Fibroblast of skin of right quadriceps (primary cell): ENCODE measurements at places on chromosomes 16 and 17.

GRCh38 chr17:36892112-36892838 lies 45.0 kb upstream of the LHX1 start:
- DNase-seq = no peak

DNA sequence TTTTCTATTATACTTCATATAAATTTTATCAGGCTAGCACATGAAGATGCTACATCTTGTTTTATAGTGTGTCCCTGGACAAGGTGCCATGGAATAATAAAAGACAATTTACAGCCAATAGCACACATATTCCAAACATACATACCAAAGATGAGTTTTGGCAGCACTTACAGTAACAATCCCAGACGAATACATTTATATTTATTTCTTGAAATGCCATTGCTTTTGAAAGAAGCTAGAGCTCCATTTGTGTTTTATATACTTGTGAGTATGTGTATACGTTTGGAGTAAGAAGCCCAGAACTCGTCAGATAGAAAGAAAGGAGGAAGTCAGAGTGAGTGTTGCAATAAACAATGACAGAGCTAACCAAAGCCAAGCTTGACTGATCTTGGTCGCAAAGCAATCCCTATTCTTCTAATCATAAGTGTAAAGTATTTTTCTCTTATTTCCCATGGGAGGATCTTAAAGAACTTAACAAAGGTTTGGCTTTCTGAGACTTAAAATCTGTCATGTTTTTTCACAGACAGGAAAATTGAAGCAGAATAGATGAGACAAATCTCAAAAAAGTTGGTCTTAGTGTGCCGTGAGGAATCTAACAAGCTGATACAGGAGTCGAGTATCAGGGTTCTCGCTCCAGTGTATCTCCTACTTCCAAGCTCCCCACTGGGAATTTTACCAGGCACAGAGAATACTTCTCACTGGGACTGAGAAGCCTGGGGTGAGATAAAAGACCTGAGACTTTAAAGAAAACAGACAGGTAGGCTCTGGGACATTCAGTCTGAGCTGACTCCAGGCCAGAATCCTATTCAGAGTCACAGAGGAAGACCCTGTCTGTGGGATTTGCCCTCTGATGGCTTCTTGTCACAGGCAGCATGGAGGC lies 175.4 kb downstream of the AATF start:
- no peak for DNase-seq

- DNase-seq = no peak
Measured at GRCh38 chr17:80849119-80849518, 142.5 kb upstream of the CHMP6 start.

- no peak for DNase-seq
Measured at GRCh38 chr17:83181991-83182619, 102.7 kb downstream of the METRNL start.

DNA sequence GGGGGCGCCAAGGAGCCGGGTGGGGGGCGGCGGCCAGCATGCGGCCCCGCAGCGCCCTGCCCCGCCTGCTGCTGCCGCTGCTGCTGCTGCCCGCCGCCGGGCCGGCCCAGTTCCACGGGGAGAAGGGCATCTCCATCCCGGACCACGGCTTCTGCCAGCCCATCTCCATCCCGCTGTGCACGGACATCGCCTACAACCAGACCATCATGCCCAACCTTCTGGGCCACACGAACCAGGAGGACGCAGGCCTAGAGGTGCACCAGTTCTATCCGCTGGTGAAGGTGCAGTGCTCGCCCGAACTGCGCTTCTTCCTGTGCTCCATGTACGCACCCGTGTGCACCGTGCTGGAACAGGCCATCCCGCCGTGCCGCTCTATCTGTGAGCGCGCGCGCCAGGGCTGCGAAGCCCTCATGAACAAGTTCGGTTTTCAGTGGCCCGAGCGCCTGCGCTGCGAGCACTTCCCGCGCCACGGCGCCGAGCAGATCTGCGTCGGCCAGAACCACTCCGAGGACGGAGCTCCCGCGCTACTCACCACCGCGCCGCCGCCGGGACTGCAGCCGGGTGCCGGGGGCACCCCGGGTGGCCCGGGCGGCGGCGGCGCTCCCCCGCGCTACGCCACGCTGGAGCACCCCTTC lies 484 bp downstream of the FZD2 start:
- peak; percentile 65 for DNase-seq

GRCh38 chr17:68718465-68718864 lies 117.3 kb upstream of the FAM20A start:
- DNase-seq = no peak

GRCh38 chr16:57500578-57501111 lies 14.4 kb upstream of the DOK4 start:
- no peak for DNase-seq

GRCh38 chr16:53865494-53865863 lies 161.5 kb downstream of the FTO start:
- peak; percentile 23 for DNase-seq

DNA sequence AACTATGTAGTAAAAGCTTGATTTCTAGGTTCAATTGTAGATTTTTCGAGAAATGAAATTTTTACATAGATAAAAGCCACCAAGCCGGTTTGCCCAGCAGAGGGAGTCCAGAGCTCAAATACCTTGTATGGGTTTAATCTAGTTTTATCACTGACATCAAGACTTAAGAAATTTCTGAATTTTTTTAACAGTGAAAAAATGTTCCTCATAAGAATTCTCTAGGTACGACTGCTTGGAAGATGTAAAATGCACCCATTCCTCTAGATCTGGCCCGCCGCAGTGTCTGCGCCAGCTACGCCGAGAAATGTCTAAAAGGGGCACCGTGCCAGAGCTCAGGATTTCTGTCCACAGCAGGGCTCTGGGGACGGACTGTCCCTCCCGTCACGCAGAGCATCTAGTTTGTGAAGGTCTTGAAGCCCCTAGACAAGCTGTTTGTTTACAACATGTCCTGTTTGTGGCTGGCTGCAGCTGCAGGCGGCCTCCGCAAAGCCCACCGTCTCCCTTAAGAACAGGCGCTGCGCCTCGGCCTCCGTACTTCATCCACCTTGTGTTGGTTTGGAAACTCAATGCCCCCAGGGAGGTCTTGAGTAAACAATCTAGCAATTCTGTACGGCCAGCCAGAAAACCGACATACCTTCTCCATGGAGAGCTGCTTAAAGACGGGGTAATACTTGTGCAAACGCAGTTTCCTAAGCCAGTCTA lies 24.8 kb downstream of the MAP1LC3B start:
- DNase-seq = peak; percentile 58

DNA sequence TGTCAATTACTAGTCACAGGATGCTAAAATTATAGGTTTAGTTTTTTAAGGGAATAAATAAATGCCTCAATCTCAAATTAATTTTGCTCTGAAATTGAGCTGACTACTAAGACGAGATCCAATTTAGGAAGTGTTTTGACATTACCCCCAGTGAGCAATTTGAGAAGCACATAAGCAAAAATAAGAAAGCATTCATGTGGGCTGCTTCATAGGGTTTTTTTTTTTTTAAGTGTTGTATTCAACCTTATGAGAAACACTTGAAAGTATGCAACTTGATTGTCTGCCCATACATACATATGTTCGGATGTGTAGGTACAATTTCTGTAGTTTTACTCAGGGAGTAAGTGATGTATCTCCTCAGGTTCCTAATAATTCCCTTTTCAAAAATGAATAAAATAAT lies 77.6 kb downstream of the PRKCA start:
- DNase-seq = peak; percentile 51

DNA sequence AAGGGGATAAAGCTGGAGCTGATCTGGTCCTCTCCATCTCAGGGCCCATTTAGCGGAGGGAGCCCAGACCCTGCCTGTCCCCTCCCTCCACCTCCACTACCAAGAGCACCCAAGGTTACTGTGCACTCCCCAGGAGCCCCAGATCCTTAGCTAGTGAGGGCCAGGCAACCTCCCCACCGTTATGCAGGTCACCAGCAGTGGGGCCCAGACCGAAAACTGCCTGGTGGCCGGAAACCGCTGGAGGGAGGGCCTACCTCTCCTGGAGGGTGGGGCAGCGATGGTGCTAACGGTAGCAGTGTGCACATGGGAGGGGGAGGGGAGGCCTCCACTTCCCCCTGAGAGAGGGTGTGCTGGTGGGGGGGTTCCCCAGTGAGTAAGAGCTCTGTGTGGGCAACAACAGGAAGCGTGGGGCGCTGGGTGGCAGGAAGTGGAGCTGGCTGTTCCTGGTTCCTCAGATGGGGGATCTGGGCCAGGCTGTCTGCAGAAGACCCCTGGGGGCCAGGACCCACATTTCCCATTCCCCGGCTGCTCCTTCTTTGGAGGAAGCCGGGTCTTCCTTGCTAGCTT lies 4.4 kb downstream of the FMNL1 start:
- no peak for DNase-seq

- no peak for DNase-seq
Measured at GRCh38 chr17:62049299-62049698, 15.8 kb downstream of the MED13 start.

- DNase-seq = no peak
Measured at GRCh38 chr16:84137287-84137686, 7.7 kb downstream of the HSDL1 start.

DNA sequence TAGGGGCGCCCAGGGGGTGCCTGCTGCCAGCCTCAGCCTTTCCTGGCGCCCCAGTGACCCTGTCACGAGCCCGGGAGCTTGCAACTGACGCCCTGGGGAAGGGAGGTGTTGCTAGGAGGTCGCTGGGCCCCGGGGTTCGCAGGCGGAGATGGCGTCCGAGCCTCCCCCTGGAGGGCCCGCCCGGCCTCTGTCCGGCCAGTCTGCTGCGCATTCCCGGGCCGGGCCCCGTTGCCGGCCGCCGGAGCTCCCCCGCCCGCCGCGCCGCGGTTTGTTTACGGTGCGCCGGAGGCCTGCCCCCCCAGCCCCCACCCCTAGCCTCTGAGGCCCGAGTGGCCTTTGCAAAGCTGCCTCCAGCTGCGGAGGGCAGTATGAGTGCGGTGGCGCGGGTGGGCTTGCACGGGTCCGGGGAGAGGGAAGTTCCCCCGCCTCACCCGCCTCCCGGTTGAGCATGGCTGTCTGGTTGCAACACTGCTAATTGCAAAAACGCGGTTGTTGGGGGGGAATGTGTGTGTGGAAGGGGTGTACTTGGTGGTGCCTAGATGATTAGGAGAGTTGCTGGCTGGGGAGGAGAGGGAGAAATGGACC lies 514 bp downstream of the THRA start:
- DNase-seq = peak; percentile 26

- no peak for DNase-seq
Measured at GRCh38 chr17:3877220-3877619, 15.6 kb downstream of the CAMKK1 start.

DNA sequence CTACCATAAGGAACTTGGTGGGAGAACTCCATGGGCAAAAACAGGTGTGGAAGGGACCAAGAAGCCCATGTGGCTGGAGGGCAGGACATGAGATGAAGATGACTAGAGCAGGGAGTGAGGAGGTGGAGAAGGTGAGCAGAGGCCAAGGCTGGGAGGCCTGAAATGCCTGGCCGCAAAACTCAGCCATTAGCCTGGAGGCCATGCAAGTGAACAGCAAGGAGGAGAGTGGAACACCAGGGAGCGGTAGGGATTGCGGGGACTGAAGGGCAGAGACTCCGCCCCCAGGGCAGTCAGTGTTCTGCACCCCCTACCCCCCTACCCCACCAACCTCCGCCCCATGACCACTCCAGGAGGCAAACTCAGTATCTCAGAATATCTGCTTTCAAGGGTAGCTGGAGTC lies 17.0 kb downstream of the BCL7C start:
- DNase-seq = no peak

DNA sequence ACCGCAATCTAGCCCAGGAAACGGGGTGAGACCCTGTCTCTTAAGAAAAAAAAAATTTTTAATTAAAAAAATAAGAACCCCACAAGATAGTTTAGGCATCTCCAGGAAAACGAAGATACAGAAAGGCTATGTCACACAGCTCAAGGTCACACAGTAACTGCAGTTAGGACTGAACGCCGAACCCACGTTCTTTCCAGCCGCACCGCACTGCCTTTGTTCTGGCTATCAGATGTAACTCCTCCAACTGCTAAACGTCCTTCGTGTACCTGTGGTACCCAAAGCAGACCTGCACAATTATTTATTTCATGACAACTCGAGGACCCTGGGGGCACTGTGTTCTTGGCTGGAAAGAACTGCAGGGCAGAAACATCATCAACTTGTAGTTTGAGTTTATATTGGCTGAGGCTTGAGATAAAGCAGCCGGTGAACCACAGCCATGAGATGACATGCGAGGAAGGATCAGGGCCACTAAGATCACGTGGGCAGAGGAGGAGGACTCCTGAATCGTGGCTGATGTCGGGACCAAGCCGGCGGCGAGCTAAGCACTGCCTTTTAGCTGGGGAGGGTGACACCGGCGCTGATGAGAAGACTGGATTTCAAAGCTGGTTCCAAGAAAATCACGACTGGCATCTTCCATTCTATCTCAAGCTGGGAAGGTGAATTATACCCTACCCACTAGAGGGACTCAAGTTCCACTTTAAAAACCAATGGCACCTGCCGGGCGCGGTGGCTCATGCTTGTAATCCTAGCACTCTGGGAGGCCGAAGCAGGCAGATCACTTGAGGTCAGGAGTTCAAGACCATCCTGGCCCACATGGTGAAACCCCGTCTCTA lies 20.7 kb upstream of the MNT start:
- DNase-seq = no peak

DNA sequence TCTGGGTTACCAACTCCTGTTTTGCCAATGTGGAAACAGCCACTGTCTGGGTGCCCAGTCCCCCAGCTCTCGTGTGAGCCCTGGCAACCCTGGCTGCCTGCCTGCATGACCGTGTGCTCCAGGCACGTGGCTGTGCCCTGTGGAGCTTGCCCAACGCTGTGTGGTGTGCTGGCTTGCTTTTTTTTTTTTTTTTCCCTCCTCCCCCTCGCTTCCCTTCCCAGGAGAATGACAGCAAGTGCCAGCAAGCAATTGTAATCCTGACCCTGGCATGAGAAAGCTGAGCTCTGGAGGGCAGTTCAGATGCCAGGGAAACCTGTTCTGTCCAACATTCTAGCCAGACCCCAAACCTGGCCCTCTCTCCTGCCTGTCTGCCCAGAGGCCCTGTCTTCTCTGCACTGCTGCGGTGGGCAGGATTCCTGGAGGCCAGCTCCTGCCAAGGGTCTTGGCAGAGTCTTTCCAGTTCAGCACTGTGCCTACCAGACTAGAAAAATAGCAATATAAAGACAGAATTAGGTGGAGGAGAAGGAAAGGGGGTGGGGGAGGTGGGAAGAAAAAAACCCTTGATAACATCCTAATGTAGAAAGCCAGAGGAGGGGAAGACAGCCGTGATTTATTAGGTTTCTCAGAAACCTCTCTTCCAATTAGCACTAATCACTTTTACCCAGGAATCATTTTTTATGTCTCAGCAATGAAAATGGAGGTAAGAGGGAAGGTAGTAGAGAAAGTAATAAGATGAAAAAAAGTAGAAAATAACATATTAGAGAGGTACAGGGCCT lies 9.0 kb downstream of the HLF start:
- no peak for DNase-seq
